ENCODE measurements at places on chromosomes 2 and 18.
A peak's percentile ranks its signal among the peaks of the same experiment; 100 is the strongest.

DNA sequence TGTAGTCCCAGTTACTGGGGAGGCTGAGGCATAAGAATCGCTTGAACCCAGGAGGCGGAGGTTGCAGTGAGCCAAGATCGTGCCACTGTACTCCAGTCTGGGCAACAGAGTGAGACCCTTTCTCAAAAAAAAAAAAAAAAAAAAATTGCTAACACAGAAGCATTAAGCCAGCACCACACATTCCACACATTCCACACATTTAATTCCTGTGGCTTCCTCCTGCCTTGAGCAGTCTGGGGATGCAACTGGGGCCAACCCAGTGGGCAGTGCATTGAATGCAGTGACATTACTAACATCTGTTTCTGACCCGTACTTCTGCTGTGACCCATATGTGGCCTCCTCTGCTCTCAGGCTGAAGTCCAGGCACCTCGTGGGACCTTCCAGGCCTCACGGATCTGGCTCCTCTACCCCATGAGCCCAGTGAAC is 107.0 kb downstream of the BCL2L11 start:
- DNase-seq = no peak

- no peak for DNase-seq
Measured at GRCh38 chr2:214960677-214961076, 151.2 kb upstream of the BARD1 start.

DNA sequence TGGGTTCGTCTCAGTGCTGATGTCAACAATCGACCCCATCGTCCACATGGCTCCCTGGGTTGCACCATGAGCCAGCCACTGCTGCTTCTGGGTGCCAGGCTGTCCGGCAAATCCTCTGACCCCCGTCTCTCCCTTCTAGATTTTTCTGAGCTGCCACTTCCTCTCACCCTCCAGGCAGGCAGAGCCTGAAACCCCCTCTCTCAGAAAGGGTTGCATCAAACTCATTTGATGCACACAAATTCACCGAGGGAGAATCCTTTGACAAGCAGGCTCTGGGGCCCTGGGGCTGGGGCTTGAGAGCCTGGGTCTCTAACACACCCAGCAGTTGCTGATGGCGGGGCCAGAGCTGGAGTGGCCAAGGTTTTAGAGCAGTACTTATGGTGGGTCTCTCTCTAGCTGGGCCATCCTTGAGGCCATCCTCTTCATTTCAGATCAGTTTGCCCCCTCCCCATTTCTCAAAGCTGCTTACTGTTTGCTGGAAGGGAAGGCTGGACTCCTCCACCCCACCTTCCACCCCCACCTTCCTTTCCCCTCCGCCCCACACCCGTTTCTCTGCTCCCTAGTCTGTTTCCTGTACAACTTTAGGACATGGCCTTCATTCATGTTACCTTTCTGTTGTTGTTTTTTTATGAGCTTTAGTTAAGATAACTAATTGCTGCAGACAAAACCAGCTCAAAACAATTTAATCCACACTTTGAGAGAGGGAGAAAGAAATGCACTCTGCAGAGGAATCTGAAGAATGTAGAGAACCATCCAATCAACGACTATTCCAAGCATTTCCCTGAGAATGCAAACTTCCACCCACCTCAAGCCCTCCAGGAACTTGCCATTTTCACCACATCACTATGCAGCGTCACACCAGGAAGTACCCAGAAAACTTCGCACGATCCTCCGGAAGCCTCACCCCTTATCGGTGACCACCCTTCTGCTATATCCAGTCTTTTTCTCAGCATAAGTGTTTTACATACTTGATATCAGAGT is 69.5 kb downstream of the ARL4C start:
- DNase-seq = no peak

DNA sequence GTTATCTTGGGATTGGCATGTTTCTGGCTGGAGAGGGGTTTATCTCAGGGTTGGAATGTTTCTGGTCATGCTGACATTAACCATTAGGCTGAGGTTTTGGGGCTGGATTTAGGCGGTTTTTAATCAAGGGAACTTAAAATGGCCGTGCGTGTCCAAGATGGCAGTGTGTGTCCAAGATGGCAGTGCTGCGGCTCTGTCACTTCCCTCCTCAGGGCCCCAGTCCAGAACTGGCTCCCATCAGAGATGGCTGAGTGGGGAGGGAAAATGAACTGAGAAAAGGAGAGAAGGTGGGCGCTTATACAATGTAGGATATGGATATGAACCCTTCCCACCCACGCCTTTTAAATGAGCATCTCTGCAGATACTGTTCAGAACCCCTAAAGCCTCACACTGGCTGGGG is 175.5 kb upstream of the MYT1L start:
- no peak for DNase-seq

- no peak for DNase-seq
Measured at GRCh38 chr2:67242456-67242855, 154.7 kb upstream of the ETAA1 start.

DNA sequence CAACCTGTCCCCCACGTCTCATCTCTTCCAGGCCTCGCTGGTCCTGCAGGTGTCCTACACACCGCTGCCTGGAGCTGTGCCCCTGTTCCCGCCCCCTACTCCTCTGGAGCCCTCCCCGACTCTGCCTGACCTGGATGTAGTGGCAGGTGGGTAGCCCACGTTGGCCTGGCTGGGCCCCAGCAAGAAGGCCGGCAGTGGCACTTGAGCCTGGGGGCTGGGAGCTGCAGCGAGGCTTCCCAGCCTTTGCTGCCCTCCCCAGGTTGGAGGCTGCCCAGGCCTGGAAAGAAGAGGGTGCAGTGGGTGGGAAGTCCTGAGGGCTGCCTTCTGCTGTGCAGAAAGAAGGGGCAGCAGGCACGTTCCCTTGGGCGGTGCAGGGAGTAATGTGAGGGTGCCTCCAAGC is 58.4 kb downstream of the DYSF start:
- no peak for DNase-seq

DNA sequence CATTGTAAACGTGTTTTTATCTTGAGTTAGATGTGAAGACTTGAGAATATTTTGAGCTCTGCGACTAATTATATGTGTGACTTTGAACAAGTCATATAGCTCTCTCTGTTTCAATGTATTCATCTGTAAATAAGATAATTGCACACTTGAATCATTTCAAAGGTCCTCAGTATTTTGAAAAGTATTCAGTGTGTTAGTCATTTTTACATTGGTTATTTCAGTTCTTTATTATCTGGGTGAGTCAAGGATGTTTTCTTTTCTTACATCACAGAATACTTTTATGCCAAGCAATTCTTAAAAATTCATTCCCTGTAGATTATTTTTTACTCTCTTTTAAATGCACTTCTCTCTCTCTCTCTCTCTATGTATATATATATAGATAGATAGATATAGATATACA is 1098.0 kb upstream of the ZEB2 start:
- DNase-seq = no peak

DNA sequence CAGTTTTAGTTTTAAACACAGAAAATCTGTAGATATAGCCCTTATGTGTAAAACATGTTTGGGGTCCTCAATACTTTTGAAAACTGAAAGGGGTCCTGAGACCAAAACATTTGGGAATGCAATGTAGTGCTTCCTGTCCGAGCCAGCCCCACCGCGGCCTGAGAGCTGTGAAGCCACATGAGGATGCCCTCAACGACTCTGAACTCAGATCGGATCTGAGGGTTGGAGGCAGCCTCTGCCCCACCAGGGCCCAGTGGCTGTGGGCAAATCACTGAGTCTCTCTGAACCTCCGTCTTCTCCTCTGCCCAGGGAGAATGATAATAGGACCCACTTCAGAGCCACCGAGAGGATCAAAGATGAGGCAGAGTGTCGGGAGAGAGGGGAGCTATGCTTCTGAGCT is 33.4 kb upstream of the HPCAL1 start:
- no peak for DNase-seq

GRCh38 chr18:50312296-50313030 is 25.0 kb upstream of the CXXC1 start:
- no peak for DNase-seq

DNA sequence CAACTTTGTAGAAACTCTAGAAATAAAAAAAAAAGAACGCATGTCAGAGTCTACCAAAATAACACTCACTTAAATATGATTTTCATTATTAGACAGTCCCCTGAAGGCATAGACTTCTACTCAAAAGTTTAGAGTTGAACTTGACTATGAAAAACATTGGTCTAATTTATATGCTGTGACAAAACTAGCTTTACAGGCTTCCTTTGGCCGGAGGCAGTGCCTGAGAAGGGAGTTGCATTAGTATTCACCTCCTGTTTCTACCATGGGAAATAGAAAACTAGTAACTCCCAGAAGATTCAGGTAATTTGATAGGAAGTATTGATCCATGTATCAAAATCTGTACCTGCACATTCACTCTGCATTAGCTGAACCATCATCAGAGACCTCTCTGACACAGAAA is 163.4 kb upstream of the NOSTRIN start:
- no peak for DNase-seq

- DNase-seq = peak; percentile 43
Measured at GRCh38 chr2:23330214-23330613, 54.8 kb upstream of the KLHL29 start.

DNA sequence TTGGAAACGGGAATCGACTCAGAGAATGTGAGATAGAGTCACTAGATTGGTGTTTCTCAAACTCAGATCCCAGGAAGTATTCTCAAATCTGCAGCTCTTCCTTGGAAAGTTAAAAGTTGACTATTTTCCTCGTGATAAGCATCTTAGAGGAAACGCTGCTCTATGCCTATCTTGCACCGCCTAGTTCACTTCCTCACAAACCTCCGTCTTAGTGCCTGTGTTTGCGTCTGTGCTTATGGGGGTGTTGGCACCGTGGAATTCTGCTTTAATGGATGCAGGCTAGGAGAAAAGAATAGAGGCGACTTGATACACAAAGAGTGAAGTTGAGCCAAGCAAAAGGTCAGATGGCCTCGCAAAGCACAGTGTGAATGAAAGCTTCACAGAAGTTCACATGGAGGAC is 255.3 kb upstream of the ID2 start:
- DNase-seq = no peak

- no peak for DNase-seq
Measured at GRCh38 chr2:219453671-219454590, 19.3 kb downstream of the SPEG start.

DNA sequence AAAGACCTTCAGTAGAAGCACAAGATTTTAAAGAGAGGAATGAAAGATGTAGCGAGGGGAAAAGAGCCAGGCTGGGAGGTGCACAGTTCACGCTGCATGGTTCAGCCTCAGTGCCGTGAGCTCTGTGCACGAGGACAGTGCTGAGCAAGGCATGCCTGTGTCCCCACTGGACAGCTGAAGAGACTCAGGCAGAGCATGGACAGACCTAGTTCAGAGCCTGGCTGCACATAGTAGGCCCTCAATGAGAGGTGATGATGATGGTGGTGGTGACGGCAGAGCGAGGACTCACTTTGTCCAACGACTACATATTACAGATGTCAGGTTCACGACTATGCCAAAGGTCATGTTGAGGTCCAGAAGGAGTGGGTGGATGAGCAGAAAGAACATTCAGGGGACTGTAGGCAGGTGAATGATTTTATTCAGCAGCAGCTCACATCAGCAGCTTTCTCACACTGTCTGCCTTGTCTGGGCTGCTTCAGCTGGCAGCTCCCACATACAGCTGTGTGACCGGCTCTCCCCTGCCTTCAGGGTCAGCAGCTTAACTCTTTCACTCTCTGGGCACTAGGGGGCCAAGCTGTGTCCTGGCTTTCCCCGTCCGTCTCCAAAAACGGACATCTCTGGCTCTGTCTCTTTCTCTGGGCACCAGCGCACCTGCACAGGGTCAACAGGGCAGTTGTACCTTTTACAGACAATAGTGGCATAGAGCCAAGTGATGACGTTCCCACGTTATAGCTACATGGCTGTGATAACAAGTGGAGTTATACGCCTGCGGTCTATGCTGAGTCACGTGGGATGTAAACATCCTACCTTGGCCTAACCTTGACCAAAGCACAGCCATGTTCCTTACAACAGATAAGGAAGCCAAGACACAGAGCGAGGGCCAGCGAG is 128.8 kb upstream of the MSH6 start:
- no peak for DNase-seq

- DNase-seq = no peak
Measured at GRCh38 chr2:201269764-201270163, 9.4 kb downstream of the CASP8 start.

GRCh38 chr2:43944915-43945314 is 50.9 kb downstream of the LRPPRC start:
- DNase-seq = no peak

DNA sequence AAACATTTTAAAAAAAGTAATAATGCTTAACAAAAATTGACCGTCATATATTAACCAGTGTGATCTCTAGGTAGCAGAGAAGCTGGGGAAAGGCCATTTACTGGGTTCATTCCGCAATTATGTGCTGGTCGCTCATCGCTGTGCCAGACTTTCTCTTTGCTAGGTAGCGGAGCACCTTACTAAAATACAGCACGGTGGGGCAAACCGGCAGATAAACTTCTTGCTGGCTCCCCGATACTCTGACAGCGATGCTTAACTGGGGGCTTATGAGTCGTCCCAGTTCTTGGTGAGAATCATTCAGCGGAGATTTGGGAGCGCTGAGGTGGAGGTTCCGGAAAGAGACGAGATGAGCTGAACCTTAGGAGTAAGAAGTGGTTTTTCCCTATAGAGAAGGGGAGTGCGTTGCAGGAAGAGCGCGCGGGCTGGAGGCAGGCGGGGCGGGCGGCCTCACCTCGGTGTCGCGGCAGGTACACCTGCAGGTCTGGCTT is 605 bp downstream of the C2orf68 start:
- DNase-seq = no peak

GRCh38 chr2:2930841-2931240 is 446.8 kb downstream of the EIPR1 start:
- no peak for DNase-seq

GRCh38 chr2:49567811-49568600 is 413.7 kb upstream of the FSHR start:
- no peak for DNase-seq

GRCh38 chr2:74566076-74566753 is 11.7 kb downstream of the DOK1 start:
- DNase-seq = no peak

- DNase-seq = no peak
Measured at GRCh38 chr2:155223781-155224406, 525.4 kb downstream of the KCNJ3 start.

DNA sequence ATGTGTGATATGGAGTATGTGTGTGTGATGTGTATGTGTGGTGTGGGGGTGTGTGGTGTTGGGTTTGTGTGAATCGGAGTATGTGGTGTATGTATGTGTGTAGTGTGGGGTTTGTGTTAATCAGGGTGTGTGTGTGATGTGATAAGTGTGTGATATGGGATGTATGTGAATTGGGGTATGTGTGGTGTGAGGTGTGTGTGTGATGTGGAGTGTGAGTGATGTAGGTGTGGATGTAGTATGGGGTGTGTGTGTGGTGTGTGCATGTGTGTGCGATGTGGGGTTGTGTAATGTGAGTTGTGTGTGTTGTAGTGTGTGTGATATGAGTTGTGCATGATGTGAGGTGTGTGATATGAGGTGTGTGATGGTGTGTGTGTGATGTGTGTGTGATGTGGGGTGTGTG is 54.4 kb downstream of the TWIST2 start:
- no peak for DNase-seq

- DNase-seq = no peak
Measured at GRCh38 chr2:181985632-181986205, at the start of gene PPP1R1C. Gene PPP1R1C (plus strand): TSS chr2:181985853. CDS start chr2:181986111, 258 bp downstream.

Data from D341Med (cell line).